ENCODE measurements at places on chromosomes 13 and 19.

DNA sequence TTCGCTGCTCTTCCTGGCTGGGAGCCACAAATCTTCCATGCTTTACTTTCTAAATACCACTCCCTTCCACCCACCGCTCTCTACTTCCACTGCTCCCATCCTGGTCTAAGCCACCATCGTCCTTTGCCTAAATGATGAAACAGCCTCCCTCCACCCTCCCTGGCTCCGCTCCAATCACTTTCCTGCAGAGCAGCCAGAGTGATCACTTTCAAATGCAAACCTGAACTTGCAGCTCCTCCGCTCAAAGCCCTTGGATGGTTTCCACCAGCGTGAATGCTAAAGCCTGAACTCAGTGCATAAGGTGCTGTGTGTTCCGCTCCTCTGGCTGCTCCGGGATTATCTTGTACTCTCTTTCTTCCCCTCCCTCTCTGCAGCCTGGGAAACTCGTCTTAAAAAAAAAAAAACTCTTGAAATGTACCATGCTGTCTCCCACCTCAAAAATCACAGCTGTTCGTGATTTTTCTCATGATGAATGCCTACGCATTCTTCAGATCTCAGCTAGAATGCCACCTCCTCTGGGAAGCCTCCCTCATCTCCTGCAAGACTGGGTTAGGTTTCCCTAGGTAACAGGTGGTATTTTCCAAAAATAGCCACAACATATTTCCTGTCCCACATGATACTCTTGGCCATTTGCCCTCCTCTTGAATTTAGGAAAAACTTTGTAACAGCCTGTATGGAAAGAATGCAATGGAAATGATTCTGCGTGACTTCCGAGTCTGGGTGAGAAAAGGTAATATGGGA, 3.7 kb upstream of the SIN3B start:
- DNase-seq: peak; percentile 73

DNA sequence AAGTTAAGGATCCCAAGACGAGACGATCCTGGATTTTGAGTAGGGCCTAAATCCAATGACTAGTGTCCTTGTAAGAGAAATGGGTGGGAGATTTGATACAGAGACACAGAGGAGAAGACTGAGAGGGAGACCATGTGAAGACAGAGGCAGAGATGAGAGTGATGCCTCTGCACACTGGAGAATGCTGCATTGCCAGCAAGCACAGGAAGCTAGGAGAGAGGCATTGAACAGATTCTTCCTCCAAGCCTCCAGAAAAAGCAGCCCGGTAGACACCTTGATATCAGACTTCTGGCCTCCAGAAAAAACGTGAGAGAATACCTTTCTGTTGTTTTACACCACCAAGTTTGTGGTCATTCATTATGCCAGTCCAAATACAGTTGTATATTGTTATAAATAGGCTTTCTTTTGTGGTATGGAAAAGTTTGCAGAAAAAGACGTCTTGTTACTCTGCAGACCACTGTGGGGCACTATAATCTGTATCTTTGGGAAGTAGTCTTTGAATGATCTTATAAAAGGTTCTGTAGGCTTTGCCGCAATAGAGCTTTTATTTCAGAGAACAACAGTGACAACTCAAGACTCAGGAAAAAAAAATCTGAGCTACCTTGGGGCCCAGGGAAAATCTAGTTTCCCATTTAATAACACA, 17.9 kb upstream of the RFC3 start:
- DNase-seq: no peak

DNA sequence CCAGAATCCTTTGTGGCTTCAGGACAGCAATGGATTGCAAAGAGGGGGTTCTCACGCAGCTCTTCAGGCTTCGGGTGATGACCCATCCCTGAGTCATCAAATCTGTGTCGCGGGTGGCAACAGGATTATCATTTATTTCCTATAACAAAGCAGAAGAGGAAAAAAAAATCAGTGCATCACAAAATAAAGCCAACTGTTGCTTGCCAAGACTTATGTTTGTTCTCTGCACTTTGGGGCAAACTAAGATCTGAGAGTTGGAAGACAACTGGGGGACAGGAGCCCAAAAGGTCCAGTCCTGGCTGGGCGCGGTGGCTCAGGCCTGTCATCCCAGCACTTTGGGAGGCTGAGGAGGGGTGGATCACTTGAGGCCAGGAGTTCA, 6.4 kb downstream of the GNA15 start:
- DNase-seq: no peak

DNA sequence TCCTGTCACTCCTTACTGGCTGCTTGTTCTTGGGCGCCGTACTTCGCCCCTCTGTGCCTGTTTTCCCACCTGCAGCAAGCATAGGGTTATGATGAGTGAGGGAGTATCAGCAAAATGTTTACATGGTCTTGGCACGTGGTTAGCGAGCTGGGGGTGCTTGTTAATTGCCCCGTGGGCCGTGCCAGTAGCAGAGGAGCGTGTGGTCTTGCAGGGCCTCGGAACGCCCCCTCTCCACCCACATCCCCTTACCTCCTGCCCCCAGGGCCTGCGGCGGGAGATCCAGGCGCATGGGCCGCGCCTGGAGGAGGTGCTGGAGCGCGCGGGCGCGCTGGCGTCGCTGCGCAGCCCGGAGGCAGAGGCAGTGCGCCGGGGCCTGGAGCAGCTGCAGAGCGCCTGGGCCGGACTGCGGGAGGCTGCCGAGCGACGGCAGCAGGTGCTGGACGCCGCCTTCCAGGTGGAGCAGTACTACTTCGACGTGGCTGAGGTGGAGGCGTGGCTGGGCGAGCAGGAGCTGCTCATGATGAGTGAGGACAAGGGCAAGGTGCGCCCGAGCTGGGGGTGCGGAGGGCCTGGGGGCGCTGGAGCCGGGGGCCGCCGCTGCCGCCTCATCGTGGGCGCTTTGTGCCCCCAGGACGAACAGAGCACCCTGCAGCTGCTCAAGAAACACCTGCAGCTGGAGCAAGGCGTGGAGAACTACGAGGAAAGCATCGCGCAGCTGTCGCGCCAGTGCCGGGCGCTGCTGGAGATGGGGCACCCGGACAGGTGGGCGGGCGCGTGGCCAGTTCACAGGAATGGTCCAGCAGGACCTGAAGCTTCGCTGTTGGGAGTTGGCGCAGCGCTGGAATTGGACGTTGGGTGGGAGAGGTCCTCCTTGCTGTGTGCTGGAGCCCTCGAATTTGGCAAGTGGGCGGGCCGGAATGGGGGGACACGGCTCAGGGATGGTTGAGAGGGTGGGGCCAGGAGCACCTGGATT, 22.5 kb upstream of the SHKBP1 start:
- no peak for DNase-seq

GRCh38 chr13:70380809-70381208, 272.6 kb upstream of the KLHL1 start:
- no peak for DNase-seq

DNA sequence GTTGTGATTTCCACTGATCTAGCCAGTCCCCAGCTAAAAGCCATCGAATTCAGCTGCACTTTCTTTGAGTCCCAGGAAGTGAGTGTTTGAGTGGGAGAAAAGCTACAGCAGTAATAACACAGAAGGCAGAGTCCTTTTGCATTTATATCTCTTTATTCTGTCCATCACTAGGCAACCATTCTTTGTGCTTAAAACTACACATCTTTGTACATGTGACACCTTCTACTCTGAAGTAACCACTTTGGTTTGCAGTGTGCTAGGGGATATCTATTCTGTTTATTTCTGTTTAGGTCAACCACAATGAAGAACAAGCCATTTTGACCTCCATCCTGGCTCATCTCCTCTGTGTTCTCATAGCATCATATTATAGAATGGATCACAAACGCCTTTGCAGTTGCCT, 226.0 kb upstream of the SERP2 start:
- no peak for DNase-seq

GRCh38 chr19:16446108-16446723, 25.6 kb downstream of the EPS15L1 start:
- DNase-seq: no peak

GRCh38 chr13:101450749-101451130, 1.7 kb upstream of the ITGBL1 start:
- no peak for DNase-seq

DNA sequence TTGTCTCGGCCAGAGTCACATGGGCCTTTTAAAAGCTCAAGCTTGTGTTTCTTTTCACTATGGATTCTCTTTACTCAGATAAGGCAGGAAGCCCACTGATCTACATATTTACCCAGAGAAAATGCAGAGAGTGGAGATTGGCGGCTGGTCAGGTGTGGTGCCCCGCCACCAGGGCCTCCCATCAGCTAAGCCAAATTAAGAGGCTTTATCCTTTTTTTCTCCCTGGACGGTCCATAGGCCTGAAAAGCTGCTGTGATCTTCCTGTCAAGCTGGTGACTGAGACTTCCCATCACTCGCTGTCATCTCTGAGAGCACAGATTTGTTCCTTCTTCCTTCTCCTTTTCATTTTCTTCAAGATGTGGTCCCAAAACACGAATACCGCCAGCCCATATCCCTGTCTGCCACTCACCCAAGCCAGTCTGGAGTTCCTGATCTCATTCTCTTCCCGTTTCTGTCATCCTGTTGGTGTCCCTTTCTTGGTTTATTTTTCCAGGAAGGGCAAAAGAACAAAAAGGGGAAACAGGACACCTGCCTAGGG, 1.9 kb downstream of the SAFB start:
- no peak for DNase-seq

- DNase-seq: no peak
Observed at GRCh38 chr13:35839806-35840205, 291.4 kb downstream of the DCLK1 start.

DNA sequence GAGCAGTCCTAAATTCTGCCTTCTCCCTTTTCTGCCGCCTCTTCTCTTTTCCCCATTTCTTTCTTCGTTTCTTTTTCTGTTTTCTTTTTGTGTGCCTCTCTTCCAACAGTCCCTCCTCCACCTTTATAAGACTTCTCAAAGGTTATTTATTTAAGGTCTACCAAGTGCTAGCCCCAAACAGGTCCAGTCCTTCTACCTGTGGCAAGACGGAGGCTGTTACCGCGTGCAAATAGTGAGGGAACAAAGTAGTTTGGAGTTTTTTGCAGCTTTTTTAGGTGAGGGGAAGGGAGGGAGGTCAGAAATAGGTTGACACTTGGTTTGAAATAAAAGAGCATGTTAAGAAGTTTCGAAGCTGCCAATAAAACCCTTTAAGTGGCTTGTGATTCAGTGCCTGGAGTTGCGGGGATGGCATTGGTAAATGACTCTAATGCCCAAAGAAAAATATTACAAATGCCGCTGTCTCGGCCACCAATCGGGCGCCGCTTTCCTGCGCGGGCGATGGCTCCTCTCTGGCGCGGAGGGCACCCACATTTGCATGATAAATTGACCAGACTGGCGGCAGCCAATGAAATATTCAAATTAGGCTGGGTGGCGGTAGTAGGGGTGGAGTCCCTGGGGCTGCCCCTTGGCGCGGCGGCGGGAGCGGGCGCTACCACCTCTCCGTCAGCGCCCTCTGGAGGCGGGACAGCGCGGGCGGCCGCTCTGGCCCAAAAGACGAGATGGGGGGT, 7.5 kb upstream of the TSHZ3 start:
- no peak for DNase-seq

DNA sequence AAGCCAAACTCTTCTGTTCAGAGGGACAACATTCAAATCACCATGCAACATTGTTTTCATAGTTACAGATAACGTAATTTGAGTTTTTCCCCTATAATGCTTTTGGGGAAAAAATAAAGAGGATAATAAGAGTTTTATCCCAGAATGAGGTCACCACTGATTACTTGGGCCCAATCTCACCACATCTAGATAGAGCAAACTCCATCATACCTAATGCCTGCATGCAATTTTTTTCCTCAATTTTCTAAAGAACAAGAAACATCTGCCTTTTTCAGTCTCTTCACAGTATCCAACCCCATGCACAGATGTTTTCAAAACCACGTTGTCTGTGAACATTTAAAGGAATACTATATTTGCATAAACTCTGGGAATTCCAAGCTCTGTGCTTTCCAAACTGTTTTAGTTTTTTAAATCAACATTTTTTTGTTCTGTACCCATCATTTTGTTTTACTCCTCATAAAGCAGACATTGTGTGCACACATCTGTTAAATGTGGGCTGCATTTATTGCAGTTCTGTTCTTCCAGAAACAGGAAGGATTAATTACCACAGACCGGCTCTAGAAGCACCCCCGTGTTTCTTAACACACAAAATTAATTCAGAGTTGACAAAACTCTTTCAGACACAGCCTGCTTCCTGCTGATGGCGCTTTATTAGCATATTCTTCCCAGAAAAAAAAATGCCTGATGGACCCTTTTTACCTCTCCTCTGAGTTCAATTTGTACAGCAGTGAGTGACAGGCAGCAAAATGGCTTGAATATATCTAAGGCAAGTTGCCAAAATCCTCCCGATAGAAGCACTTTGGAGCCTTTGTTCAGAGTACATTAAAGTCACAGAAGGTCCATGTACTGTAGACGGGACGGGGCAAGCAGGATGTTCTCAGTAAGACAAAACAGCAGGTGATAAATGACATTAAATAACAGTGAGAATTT, 1171.9 kb downstream of the EFNB2 start:
- no peak for DNase-seq

DNA sequence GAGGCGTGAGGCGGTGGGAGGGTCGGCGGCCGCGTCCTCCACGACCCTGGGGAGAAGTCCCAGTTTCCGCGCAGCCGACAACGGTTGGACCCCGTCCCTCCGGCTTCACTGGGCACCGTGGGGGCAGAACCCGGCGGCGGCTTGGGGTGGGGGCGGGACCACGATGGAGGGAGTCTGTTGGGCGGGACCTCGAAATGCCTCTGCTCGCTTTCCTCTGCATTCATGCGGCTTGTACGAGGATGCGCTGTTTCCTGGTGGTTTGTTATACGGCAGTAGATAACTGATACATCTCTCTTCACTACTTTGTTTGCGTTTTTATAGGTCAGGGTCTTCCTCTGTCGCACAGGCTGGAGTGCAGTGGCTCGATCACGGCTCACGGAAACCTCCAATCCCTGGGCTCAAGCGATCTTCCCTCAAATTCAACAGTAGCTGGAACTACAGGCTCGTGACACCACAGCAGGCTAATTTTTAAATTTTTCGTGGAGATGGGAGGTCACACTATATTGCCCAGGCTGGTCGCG, 24.6 kb upstream of the ZNF846 start:
- DNase-seq: no peak

DNA sequence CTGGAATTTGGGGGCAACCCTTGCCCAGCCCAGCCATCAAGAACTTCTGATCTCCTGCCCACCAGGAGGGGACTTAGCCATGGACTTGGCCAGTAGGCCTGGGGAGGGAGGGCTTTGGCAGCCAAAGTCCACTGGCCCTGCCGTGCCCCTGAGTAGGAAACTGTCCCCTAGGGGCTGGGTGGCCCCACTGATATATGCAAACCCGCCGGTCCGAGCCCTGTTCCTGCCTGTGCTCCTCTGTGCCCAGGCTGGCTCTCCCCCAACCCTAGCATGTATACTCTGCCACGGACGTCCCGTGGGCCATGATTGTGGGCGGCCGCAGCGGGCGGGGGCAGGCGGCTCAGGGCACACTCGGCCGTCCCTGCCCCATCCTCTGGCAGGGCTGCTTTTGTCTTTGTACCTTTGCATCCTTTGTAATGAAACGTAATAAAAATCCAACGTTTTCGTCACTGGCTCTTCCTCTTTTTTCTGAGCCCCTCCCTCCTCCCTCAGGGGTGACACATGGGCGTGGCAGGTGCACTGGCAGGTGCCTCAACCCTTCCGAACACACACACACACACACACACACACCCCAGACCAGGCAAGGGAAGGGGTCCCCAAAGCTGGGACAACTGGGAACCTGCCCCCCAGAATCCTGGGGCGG, 9.1 kb downstream of the COMP start:
- no peak for DNase-seq

GRCh38 chr19:2191456-2192310, 27.9 kb downstream of the DOT1L start:
- DNase-seq: no peak
